ENCODE measurements at places on chromosomes 13 and 19.

DNA sequence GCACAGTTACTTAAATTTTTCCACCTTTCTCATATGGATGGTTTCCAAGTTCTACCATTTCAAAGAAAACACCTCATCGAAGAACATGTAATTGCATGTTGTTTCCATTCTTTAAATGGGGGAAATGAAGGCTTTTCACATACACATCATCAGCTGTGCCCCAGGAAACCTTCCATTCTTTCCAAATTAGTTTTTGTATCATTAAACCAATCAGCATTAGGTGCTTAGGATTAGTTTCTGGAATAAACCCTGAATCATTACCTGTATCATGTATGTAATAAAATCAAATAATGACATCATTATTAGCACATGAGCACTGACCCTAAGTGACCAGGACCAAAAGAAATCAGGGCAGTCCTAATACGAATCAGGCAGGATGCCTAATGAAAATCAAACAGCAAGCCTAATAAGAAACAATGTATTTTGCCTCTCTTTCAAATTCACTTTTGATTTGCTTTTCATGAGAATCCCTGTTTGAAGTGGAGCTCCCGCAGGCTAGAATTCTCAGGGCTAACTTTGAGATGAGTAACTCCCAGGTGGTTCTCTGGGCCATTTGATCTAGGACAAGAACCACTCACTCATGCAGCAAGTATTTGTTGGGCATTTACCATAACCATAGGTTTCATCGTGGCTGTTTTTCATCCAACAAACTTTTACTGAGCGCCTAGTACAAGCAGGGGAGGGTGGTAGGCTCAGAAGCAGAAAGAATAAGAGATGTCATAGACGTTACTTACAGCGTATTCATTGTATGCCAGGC lies 89.2 kb downstream of the MZT1 start:
- DNase-seq = no peak

GRCh38 chr13:72774019-72774418 lies 7.7 kb downstream of the DIS3 start:
- no peak for DNase-seq

DNA sequence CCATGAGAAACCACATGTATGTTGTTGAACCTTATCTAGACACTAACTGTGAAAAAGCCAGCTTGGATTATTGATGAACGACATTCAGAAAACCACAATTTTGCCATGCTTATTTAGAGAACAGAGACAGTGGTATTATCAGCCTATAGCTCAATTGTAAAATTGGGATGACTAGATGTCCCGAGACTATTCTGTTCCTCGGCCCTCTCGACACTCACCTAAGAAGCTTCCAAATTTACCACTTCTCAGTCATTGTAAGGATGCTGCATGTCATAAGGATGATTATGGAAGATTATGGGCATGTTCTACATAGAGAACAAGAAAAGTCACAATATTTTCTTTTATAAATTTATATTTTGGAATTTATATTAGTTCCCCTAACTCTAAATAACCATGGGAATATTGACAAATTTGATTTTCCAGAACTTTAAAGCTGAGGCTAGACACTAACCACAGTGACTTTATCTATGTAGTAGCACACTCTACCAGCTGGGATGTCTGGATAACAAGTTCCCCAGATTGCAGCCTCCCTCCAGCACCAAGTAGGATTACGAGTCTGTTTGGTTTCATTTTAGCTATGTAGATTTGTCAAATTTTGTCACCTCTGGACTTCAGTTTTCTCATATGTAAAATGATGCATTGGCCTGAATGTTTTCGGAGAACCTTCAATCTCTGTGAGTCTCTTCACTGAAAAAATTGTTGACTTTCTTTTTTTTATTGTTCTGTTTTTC lies 513.6 kb downstream of the IRS2 start:
- no peak for DNase-seq

GRCh38 chr19:19049406-19049805 lies 14.4 kb upstream of the SLC25A42 start:
- DNase-seq = no peak

GRCh38 chr13:110525328-110526319 lies 35.9 kb downstream of the RAB20 start:
- no peak for DNase-seq

GRCh38 chr13:108486096-108486495 lies 143.3 kb upstream of the MYO16 start:
- no peak for DNase-seq
